Stimulated activated CD8-positive, alpha-beta memory T cell treated with anti-CD3 and anti-CD28 coated beads, Interleukin-15, amount 100 ng/mL, for 24 hours (primary cell): ENCODE measurements at places on chromosomes 7 and 10.

- no peak for DNase-seq
These were observed 65.6 kb downstream of the TWIST1 start for GRCh38 chr7:19051767-19052375.

- DNase-seq = no peak
These were observed 7.2 kb upstream of the ACTR3B start for GRCh38 chr7:152752200-152752912.

GRCh38 chr7:2732959-2733584 lies 45.1 kb downstream of the AMZ1 start:
- DNase-seq = no peak

DNA sequence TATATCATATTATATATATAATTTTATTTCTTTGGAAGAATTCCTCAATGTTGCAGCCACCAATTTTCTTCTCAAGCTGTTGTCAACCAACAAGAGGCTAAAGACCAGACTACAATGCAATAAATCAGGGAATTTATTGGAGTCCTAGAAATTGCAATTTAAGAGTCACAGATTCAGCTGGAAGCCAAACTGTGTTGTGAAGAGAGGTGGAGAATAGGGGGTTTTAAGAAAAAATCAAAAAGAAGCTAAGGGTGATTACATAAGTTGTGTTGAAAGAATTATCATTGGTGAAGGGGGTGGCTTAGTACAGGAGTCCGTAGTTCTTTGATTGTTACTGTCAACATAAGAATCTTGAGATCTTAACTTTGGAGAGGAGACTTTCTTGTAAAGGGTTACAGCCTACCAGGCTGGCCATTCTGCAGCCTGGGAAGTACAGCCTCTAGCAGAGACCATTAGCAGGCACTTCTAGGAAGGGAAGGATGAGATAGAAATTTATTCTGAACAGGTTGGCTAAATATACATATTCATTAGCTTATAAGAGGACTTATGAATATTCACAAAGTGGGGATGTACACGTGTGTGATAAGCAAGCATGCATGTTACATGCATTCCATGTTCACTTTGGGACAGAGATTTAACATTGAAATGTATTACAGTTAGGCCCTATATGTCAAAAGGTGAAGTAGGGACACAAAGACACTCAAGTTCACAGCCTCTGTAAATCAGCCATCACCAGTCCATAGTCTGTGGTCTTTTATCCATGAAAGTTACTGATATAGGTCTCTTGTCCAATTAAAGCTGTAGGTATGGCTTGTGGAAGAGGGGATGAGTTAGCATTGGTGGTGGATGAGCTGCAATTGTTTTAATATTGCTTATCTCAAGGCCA lies 8.3 kb upstream of the TMEM168 start:
- no peak for DNase-seq
